ENCODE measurements at places on chromosomes 7 and 10.

DNA sequence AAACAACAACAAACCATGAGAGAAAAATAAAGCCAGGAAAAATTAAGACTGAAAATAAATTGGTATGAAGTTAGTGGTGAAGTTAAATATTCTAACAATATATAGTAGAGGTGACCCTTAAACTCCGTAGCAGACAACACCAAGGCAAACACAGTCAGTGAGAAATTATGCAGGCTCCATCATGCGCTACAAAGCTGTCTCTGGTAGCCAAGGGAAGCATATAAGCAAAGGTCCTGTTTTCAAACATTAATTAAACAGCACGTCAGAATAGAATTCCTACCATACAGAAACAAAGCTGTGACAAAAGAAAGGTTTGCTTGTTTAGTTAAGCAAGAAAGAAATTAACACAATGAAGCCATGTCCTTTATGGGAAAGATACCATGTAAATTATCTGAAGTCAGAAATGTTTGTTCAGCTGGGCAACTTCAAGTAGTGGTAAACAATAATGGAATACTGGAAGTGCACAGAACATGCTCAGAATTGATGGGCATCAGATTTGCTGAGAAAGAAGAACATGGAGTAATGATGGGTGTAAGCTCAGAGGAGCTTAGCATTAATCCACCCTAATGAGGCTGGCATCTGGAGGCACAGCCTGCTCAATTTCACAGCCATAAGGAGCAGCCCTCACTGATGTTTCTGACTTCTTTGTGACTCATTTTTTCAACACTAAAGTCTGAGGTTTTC, 75.7 kb downstream of the IGF2BP3 start:
- no peak for DNase-seq

GRCh38 chr10:58743466-58744115, 230.9 kb downstream of the BICC1 start:
- DNase-seq = no peak

DNA sequence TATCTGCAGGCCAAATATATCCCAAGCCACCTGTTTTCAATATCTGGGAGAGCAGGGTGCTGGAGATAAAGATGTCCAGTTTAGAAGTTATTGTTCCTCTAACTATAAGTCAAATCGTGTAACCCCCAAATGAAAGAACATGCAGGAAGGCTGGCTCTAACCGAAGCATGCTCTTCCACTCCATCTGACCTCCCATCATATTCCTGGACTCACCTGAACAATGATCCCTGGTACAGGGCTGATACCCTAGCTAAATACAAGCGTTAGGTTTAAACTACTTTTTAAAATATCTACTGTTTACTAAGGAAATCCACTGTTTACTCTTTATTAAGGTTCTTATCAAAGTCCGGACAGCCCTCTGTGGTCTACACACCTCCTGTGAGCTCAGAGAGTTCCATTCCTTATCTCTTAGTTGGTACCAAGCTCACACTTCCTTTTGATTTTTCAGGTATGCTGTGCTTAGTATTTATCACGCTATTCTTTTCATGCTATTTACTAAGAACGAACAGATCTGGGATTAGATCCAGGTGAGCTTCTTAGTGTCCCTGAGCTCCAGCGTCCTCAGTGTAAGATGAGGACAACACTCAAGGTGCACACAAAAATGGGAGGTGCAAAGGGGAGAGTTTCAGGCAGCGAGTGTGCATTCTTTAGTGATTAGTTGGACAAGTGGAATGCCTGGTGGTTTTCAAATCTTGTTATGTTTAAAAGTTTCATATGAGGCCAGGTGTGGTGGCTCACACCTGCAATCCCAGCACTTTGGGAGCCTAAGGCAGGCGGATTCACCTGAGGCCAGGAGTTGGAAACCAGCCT, 23.6 kb upstream of the COBL start:
- DNase-seq = no peak

GRCh38 chr7:102044641-102044983, 227.2 kb downstream of the CUX1 start:
- DNase-seq = no peak

- DNase-seq = no peak
Observed at GRCh38 chr10:27041196-27041595, 59.1 kb downstream of the ANKRD26 start.

- DNase-seq = no peak
Observed at GRCh38 chr7:136194878-136195277, 217.7 kb upstream of the MTPN start.

- DNase-seq = no peak
Observed at GRCh38 chr7:11753433-11753832, 78.6 kb downstream of the THSD7A start.

GRCh38 chr10:78742730-78743615, 325.8 kb upstream of the ZMIZ1 start:
- DNase-seq = no peak

DNA sequence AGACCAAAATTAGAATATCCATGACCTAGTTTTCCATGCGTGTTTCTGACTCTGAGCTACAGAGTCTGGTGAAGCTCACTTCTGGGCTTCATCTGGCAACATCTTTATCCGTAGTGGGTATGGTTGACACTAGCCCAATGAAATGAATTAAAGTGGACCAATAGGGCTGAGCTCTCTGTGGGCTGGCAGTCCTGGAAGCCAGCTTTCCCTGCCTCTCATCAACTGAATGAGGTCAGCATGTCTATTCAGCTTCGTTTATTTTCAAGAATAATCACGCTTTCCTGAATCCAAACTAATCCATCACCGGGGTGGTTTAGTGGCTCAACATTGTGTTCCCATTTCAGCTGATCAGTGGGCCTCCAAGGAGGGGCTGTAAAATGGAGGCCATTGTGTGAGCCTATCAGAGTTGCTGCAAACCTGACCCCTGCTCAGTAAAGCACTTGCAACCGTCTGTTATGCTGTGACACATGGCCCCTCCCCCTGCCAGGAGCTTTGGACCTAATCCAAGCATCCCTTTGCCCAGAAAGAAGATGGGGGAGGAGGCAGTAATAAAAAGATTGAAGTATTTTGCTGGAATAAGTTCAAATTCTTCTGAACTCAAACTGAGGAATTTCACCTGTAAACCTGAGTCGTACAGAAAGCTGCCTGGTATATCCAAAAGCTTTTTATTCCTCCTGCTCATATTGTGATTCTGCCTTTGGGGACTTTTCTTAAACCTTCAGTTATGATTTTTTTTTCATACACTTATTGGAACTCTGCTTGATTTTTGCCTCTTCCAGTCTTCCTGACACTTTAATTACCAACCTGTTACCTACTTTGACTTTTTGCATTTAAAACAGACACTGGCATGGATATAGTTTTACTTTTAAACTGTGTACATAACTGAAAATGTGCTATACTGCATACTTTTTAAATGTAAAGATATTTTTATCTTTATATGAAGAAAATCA, 35.5 kb downstream of the CAV1 start:
- DNase-seq = no peak

DNA sequence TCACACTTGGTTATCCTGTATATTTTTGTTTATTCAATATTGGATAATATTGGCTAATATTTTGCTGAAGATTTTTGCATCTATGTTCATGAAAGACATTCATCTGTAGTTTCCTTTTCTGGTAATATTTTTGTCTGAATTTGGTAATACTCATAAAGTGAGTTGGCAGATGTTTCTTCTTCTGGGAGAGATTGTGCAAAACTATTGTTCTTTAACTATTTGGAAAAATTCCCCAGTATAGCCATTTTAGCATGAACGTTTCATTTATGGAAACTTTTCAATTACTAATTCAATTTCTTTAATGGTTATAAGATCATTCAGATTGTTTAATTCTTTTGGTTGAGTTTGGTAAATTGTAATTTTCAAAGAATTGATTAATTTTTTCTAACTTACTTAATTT, 560.8 kb upstream of the FZD8 start:
- DNase-seq = no peak

DNA sequence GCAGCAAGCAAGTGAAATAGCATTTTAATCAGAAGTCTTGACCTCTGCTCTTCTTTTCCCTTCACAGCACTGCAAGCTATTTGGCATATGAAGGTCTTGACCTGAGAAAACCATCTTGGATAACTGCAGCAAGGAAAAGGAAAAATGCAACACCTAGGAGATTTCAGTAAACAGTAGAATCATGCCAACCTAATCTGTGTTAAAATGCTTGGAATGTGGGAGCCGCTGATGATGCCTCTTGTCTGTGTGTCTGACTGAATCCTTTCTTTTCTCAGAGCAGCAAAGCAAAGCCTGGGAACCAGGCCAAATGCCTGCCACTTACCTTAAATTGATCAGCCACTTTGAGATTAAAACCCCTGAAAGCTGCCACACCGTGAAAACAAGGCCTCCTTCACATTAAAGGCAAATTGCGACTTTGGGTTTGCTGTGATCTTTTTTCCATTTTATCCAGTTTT, 80.4 kb upstream of the CDK6 start:
- no peak for DNase-seq

DNA sequence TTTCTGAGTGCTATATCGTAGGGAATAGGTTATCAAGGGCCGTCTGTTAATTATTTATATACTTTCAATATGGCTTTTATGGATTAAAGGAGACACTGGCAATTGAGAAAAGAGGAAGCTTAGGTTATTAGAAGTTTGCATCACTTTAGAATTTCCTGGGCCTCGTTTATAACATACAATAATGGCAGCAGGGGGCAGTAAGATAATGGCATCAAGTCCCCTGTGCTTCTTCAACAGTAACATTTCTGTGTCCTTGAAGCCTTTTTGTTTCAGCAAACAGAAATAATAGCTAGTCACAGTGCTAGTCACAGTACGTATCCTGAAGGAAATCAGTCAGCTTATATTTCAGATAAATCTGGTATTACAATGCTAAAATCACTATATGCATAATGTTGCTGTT, 41.9 kb downstream of the SPAM1 start:
- no peak for DNase-seq

DNA sequence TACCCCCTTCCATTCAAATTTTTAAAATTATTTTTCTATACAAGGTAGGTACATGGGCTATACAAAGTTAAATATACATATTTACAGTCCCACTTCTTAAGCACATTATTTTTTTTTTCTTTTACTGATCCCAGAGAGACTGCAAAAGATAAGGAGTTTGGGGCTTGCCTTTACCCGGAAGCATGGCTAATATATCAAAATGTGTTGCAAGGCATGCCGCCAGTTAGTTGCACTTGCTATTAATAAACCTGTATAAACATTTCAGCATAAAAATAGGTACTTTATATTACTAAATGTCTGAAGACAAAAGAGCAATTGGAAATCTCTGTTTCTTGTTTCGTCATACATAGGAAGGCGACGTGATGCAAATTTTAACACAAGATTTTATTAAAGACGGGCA, 21.5 kb upstream of the PDLIM1 start:
- DNase-seq = no peak

GRCh38 chr10:6721480-6721879, 141.4 kb upstream of the PRKCQ start:
- no peak for DNase-seq

DNA sequence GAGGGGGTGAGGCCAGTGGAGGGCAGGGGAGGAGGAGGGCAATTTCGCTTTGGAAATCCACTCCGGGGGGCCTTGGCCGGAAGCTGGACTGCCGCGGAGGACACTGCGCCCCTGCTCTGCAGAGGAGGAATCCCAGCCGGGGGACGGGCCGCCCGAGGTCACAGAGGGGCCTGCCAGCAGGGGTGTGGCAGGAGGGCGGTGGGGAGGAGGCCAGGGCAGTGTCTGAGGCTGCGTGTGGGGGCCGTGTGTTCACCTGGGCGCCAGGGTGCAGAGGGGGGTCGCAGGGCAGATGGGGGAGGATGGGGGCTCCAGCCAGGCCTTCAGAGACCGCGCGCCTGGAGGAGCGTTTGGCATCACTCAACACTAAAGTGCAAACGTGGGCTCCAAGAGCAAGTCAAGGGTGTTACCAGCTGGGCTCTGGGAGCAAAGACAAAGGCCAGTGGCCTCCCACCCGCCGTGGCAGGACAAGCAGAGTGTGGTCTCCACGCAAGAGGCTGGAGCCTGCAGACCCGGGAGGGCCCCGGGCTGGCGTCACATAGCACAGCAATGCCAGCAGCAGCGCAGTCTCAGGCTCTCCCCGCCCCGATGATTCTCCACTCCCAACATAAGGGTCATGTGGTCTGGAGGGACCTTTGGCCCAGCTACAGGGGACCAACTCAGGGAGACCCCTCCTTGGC, 45.3 kb upstream of the DNAJB6 start:
- DNase-seq = no peak

DNA sequence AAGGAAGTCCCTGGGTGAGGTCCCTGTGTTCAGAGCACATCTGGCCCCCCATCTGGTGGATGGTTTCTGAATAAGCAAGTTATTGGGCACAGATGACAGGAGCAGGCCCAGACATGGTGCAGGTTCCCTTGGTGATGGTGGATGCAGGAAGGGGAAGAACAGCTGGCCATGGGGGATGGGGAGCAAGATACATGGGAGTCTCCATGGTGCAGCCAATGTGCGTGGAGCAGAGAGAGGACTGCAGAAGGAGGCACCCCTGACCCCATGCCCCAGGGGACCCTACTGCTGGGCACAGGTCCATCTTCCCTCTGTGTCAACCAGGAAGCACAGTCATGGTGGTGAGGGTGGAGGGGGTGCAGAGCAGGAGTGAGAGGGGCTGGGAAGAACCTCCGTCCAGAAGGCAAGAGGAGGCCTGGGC, 43.8 kb upstream of the RABGEF1 start:
- DNase-seq = no peak

GRCh38 chr7:15603124-15603523, 41.3 kb upstream of the AGMO start:
- DNase-seq = no peak

GRCh38 chr7:22176791-22177412, 180.1 kb downstream of the RAPGEF5 start:
- no peak for DNase-seq

DNA sequence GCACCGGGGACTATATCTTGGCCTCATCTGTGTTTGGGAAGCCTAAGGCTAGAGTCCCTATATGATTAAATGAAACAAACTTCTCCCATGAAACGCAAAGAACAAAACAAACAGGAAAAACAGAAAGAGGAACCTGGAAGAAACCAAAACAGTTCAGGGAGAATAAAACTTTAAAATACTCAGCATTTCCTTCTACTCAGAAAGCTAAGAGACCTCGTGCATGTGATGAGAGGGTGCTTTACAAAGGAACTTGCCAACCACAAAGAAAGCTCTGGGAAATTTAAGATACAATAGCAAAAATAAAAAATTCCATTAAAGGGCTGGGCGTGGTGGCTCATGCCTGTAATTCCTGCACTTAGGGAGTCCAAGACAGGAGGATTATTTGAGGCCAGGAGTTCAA, 6.9 kb downstream of the PILRA start:
- no peak for DNase-seq

GRCh38 chr10:88987243-88987725, 3.3 kb upstream of the FAS start:
- no peak for DNase-seq

- DNase-seq = peak; percentile 32
Observed at GRCh38 chr7:99386584-99387238, 12.2 kb downstream of the ARPC1B start.
